NCI-H82 (cell line): ENCODE measurements at places on chromosomes 4 and X.

DNA sequence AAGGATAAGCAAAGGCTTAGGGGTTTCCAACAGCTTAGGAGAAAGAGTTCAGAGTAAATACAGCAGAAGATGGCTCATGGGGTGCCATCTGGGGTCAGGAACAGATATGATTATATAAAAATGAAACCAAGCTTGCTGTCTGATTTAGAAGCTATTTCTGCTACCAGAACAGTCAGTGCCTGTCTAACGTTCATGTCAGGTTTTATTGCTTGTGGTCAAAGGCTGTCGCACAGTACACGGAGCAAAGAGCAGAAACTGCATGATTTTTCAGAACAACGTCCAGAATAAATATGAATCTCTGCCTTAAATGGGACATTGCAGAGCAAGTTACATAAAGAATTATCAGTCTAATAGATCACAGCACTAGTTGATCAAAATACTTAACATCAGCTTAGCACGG, 17.4 kb downstream of the CETN2 start:
- DNase-seq, result no peak

DNA sequence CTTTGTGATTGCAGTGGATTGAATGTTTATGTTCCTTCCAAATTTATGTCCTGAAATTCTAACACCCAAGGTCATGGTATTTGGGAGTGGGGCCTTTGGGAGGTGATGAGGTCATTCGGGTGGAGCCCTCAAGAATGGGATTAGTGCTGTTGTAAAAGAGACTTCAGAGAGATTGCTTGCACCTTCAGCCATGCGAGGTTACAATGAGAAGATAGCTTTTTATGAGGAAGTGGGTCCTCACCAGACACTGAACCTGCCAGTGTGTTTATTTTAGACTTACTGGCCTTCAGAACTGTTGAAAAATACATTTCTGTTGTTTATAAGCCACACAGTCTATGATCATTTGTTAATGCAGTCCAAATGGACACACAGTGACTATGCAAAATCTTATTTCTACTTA, 161.0 kb upstream of the GPRIN3 start:
- no peak for DNase-seq

GRCh38 chr4:162582180-162582579, 418.4 kb upstream of the FSTL5 start:
- DNase-seq, result no peak

DNA sequence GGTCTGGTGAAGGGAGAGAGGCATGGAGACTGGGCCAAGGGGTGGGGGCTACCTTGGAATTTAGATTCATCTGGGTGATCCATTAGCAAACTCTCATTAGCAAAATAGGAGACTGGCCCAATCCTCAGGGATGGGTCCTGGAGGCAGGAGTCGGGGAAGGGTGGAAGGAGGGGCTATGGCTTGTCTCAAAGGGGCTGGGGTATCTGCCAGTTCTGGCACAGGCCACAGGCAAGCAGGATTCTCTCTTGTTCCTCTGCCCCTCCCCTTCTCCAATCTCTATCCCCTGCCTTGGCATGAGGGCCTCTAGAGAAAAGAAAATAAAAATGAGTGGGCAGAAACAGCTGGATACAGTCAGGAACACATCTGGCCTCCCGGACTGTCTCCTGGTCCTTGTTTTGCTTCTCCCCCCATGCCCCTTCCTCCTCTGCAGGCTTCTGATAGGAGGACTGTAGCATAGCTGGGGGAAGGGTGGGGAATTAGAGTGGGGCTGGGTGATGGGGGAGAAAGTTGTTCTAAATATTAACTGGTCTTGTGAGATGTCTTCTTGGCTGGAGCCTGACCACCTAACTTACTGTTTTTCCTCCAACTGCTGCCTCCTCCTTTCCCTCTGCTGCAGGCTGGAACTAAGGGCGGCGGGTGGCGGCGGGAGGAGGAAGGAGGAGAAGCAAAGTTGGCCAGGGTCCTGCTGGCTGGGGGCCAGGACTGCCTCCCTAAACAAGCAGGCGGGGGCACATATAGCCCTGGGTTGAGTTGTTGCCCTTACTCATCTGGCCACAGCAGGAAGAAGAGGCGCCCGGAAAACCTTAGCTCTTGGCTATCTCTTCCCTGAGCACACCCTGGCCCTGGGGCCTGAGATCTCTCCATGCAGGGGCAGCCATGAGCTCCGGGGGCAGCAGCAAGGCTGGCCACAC, 53.3 kb upstream of the LAS1L start:
- no peak for DNase-seq

GRCh38 chr4:111435986-111436744, 709.1 kb upstream of the FAM241A start:
- no peak for DNase-seq

DNA sequence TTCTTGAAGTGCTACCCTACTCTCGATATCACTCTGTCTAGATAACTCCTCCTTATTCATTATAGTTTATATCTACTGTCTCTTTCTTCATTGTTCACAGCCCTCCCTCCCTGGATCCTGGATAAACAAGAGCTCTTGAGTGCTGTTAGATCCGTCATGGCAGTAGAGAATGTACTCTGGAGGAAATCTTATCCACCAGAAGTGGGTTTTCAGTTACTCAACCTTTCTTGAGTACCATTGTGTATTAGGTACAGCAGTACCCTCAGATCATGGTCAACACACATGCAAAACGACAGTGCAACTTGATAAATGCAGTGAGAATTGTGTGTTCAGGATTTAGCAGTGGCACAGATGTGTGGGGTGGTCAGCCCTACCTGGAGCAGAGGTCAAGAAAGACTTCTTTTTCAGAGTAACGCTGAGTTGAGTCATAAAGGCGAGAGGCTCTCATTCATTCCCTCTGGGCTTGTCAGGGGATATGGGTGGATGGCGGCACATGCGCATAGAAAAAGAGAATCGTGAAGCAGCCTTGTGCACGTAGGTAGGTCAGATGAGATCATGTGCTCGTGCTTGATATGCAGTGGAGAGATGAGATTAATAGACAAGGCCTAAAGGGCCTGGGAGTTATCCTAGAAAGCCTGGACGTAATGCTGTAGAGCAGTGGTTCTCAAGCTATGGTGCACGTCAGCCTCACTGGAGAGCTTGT, 89.5 kb downstream of the SNX25 start:
- DNase-seq, result no peak
